ENCODE measurements at places on chromosomes 2 and 18.

DNA sequence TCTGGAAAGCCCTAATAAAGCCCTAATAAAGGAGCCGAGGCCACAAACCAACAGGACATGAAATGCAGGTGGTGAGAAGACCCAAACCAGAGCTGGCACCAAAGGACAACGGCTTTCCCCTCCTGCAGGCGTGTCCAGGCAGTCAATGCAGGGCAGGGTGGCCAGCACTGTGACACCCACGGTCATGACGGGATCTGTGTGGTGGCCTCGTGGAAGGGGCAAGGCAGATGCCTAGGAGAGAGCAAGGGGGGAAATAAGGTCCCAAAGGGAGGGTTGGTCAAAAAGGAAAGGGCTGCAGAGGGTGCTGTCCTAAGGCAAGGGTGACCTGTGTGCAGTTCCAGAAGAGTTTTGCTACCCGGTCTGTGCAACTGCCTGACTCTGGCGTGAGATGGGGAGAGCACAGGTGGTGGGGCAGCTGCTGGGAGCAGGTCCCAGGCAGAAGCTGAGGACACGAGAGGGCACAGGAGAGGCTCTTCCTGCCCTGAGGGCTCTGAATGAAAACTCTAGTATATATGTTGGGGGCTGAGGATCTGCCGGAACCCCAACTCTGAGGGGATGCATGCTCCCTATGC, 156.7 kb downstream of the TPO start:
- DNase-seq: no peak

- no peak for DNase-seq
Observed at GRCh38 chr2:179595284-179595683, 266.1 kb downstream of the ZNF385B start.

GRCh38 chr2:73561422-73561821, 80.8 kb downstream of the NAT8 start:
- DNase-seq: no peak

- peak; percentile 45 for DNase-seq
Observed at GRCh38 chr2:17878281-17879136, at the start of gene KCNS3. Gene KCNS3, plus strand, starts transcription at chr2:17878667. Its CDS starts 52,342 bp downstream, at chr2:17931009.

DNA sequence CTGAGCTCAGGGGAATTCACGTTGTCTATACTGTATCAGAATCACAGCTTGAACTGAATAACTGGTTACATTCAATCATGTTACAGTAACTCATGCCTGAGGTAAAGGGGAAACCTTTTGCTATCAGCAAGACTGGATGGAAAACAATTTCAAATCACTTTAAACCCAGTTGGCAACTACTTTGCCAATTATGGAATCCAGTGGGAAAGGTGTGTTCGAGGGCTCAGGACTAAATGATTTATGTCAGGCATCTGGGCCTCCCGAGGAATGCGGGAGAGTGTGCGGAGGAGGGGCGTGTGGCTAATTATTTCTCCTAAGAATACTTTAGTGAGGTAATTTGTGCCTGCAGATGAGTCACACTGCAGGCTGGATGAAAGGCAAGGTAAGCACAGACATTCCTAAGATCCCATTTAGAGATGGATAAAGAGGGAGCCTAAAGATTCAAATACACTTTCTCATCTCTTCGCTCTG, 100.1 kb downstream of the HRH4 start:
- no peak for DNase-seq

- DNase-seq: no peak
Observed at GRCh38 chr2:138334323-138334722, 167.2 kb upstream of the SPOPL start.

DNA sequence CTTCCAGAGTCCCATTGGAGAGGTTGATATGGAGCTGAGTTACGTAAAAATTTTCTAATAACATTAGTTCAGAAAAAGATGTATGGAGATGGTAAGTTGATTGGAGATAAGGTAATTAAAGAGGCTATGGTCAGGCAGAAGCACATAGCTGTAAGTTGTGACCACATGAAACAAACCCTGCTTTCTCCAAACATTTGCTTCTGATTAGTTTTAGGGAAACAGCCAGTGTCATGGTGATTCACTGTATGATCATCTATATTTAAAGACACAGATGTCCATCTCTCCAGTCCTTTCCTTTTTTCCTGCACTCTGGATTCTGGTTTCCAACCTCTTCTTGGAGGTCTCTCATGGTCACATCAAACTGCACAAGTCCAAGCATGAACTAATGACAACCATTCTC, 1550.8 kb upstream of the PIK3C3 start:
- no peak for DNase-seq

- DNase-seq: no peak
Observed at GRCh38 chr18:24754583-24755253, 294.3 kb downstream of the HRH4 start.

DNA sequence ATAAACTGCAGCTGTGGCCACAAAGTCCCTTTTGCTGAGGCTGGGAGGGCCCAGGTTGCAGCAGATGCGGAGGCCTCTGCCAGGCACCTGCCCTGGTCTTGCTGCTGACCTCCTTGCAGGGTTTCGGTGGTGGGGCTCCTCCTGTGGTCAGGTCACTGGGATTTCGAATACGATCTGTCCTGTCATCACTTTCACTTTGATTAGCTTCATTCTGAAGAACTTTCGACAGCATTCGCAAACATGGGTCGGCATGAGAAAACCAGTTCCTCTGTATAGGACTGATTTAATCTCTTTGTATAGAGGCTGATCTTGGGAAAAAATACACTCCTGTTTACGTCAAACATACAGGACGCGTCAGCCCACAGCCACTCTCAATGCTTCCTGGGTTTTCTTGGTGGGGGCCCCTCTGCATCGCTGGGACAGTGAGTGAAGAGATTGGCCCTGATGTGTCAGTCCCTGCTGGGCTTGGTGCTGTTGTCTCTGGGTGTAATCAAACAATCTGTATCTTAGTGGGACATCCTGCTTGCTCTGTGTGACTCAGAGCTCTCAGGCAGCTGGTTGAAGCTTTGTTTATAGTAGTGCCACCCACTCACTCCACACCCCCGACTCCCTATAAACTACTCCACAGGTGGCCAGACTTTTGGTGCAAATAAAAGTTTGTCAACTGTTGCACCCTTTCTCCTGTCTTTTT, 209.4 kb upstream of the CXCR4 start:
- peak; percentile 48 for DNase-seq

DNA sequence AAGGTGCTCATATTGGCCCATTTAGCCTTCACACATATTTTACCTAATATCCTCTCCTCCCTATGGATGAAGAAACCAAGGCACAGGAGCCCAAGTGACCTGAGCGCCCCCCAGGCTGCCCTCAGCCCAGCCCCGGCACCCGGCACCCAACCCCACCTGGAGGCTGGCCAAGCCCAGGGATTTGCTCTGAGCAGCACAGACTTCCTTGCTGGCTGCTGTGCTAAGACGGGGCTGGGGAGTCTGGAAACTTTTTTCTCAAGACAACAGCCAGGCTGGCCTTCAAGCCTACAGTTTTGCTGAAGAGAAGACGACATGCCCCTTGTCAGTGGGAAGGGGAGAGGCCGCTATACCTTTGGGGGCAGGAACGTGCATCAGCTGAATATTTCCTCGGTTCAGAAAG, 52.7 kb upstream of the LAMA1 start:
- DNase-seq: no peak

GRCh38 chr18:25044694-25045093, 307.3 kb downstream of the ZNF521 start:
- DNase-seq: no peak

GRCh38 chr2:45264227-45265225, 255.3 kb upstream of the SIX2 start:
- DNase-seq: no peak

DNA sequence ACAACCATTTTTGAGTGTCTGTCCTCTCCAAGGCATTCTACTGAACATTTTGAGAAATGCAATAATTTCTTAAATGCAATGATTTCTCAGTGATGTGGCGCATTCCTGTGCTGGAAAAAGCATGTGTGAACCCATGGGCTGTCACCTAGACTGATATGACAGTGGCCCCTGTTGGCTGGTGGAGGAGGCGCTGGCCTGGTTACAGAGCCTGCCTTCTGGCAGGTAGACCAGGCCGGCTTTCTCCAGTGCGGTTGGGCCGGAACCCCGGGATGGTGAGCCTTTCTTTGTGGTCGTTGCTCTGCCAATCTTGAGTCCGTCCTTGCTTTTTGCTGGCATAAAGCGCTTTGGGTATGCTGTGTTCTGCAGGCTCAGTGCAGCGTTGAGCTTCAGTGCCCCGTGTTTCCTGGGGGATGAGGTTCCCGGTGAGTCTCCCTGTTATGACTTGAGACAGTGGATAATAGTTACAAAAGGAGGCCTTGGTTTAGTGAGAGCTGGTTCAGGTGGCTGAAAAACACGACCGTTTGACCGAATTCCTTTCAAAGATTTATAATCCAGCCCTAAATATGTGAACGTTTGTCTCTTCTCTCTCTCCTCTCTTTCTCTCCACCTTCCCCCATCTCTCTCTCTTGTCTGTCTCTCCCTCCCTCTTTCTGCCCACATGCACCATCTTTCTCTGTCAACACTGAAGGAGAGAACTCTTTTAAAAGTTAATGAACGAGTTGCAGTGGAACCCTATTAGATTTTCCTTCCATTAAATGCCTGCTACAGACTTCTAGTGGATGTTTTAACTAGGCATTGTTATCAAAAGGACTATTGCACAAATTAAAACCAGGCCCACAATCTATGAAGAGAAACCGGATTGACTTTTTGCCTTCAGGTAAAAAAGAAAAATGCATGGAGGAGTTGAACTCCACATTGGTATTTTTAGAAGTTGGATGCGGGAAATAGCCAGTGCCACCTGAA, 34.0 kb downstream of the TSHZ1 start:
- no peak for DNase-seq

- no peak for DNase-seq
Observed at GRCh38 chr2:38932586-38932985, 42.9 kb downstream of the ARHGEF33 start.

- no peak for DNase-seq
Observed at GRCh38 chr18:5524660-5525059, 19.1 kb downstream of the EPB41L3 start.

GRCh38 chr18:52722904-52723303, 382.9 kb downstream of the DCC start:
- DNase-seq: no peak

DNA sequence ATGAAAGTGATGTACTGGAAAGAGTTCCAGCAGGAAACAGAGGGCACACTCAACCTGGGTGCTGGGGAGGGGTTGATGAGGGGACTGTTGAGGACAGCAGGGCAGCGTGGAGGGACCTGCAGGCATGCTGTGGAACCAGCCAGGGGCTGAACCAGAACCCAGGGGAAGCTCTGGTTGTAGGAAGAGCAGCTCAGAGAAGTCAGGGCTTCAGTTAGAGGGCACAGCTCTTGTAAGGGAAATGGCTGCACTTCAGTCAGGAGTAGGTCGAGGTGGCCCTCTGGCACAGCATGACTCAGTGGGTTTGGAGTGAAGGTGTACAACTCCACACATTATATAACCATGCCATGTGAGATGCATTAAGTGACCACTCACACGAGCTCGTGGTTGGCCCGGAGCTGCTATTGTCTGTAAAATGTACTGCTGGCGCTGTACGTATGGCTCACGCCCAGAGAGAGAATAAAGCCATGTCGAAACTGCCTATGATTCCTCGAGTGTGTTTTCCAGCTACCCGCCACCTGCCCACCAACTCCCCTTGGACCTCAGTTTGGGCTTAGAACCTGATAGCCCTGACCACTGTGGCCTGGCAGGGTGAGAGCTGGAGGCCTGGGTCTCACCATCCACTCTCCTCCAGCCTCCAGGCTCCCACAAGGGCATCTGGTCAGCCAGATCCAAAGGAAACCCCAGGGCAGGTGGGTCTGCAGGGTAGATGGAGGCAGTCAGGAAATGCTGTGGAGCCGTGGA, 136.5 kb upstream of the HS6ST1 start:
- no peak for DNase-seq

GRCh38 chr2:206876216-206876860, 63.0 kb upstream of the CPO start:
- DNase-seq: no peak

- DNase-seq: no peak
Observed at GRCh38 chr2:118845005-118845521, 2.4 kb downstream of the EN1 start.

DNA sequence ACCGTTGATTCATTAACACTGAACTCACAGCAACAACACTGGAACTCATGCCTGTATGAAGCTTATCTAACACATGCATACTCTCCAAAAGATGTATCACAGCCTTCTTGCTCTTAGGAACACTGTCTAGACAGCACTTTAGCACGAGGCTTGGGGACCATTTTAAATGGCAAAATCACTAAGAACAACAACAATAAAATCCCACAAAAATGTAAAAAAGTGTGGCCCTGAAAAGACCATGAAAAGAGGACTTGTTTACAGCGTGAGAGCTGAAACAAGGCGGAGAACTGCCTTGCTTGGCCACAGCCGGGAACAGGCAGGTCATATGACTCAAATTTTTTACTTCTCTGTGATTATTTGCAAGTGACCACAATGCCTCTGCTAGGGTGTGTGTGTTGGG, 48.1 kb downstream of the CHN1 start:
- DNase-seq: no peak

GRCh38 chr18:5066380-5066977, 130.6 kb downstream of the AKAIN1 start:
- peak; percentile 12 for DNase-seq

- no peak for DNase-seq
Observed at GRCh38 chr2:8615252-8615575, 66.6 kb upstream of the ID2 start.

- no peak for DNase-seq
Observed at GRCh38 chr2:172296267-172297046, 130.9 kb upstream of the ITGA6 start.

DNA sequence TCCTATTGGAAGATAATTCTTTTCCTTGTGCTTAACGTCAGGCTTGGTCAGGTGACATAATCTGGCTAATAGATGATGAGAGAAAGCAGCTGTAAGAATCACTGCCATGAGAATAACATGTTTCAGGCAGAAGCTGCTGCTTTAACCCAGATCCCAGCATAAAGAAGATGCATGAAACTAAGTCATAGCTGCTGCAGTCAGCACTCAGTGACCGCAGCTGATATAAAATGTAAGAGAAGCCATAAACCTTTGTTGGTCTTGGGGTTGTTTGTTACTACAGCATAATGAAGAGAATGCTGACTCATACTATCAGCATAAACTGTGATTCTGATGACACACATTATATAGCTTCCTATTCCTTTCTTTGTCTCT, 274.3 kb upstream of the TRIB2 start:
- peak; percentile 14 for DNase-seq

DNA sequence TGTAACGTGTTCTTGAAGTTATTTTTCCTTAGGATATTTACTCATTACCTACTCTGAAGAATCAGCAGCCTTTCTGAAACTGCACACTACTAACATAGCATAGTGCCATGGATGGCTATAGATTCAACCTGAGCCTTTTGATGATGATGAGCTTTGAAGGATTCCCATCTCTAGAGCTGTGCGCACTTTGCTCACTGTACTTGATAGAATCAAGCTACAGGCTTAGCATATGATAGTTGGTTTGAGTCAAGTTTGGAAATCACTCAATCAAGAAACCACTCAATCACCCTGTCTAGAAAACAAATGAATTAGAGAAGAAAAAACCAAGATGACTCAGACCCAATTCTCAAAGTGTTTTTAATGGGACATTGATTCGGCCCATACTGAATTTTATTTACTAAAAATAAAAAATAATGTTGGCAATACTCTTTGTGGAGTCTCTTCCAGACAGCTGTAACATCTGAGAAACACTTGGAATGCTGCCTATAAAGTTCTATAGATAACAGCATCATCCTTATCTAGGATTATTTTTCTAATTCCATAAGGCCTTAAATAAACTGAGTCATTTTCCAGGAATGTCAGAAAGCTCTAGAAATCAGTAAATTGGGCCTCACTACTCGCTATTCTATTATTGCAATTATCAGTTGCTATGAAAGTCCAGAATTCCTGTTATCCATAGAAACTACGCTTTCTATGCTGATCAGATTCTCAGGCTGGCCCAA, 259.0 kb upstream of the ERBB4 start:
- no peak for DNase-seq

- DNase-seq: no peak
Observed at GRCh38 chr2:74856004-74856578, 22.2 kb downstream of the HK2 start.

Measured in suppressor macrophage treated with lipopolysaccharide for 4 hours (primary cell).